ENCODE measurements at places on chromosomes 5 and 9.

GRCh38 chr9:28801144-28801799, 1228.0 kb upstream of the C9orf72 start:
- no peak for DNase-seq

GRCh38 chr9:35518225-35518821, 28.4 kb downstream of the RUSC2 start:
- peak; percentile 78 for DNase-seq

DNA sequence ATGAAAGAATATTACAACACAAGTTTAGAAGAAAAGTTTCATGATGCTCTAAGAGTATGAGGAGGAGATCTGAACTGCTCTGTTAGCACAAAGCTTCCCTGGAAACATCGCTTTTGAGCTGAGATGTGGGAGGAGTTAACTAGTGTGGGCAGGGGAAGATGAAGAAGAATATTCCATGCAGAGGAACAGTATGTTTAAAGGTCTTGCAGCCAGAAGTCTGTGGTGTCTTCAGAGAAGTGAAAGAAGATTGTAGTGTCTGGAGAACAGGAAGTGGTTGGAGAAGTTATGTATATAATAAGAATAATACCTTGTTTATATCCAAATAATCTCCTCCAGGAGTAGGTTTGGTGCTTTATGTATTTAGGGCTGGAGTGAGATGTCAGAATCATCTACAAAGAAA, 406.7 kb downstream of the MAN2A1 start:
- DNase-seq: no peak

DNA sequence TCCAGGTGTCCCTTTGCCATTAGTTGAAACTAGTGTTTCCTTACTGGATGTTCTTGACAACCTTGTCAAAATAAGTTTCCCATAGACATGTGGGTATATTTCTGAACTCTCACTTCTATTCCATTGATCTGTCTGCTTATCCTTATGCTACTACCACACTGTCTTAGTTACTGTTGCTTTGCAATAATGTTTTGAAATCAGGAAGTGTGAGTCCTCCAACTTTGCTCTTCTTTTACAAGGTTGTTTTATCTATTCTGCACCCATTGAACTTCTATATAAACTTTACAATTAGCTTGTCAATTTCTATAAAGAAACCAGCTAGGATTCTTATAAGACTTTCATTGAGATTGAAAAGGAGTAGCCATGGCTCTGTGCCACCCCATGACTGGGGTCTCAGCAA, 24.3 kb downstream of the CD14 start:
- no peak for DNase-seq

DNA sequence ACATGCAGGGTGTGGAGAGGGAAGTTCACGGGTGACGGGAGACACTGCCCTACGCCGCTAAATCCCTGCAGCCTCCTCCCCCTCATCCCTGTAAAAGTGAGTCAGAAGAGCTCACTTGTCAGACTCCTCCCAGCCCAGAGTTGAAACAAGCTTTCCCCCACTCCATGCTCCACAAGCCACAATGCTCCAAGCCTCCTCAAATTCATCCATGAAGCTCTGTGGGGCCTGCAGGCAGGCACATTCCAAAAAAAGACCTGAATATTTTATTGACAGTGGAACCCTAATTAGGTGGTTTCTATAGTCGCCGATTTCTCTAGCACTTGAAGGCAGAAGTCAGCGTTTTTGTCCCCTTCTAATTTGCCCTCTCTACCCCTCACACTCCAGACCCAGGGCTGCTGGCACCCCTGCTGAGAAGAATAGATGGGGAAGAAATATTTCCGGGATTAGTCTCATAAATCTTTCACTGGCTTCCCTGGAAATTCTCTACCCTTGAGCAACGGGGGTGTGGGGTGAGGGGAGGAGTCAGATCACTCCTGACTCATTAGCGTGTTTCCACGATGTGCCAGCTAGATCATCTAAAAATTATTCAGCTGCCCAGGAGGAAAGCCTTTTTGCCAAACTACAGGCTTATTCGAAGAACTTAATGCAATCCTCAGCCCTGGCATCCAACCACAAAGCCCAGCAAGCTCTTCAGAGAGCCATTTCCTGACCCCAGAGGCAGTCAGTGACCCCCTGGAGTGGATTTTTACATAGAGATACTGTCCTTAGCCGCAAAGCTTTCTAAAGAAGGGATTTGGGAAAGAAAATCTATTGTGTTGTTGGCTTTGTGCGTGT, 97.1 kb downstream of the ENC1 start:
- DNase-seq: peak; percentile 57

DNA sequence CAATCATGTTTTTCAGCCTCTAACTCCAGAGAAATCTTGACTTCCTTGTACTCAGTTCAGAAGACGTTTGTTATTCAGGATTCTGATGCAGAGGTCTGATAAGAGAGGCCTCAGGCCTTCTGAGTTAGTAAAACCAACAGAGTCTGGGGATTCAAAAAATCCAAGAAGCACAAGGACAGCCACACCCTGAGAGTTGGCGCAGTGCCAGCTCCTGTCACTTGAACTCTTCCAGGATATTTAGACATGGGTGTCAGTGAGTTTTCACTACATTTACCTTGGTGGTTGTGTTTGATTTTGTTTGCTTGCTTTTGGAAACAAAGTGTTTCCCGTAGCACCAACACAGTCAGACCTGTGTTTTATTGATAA, 41.6 kb upstream of the PDE8B start:
- DNase-seq: no peak

- DNase-seq: no peak
Measured at GRCh38 chr5:112238473-112238872, 180.6 kb downstream of the EPB41L4A start.

- DNase-seq: no peak
Measured at GRCh38 chr5:90279091-90279490, 130.5 kb downstream of the CETN3 start.

- peak; percentile 29 for DNase-seq
Measured at GRCh38 chr5:40736103-40736875, 19.5 kb downstream of the TTC33 start.

- peak; percentile 34 for DNase-seq
Measured at GRCh38 chr5:127228540-127229184, 61.9 kb upstream of the MEGF10 start.

- DNase-seq: peak; percentile 63
Measured at GRCh38 chr5:43396762-43397304, 15.4 kb downstream of the CCL28 start.
